ENCODE measurements at places on chromosomes 5 and 9.
A peak's percentile ranks its signal among the peaks of the same experiment; 100 is the strongest.

DNA sequence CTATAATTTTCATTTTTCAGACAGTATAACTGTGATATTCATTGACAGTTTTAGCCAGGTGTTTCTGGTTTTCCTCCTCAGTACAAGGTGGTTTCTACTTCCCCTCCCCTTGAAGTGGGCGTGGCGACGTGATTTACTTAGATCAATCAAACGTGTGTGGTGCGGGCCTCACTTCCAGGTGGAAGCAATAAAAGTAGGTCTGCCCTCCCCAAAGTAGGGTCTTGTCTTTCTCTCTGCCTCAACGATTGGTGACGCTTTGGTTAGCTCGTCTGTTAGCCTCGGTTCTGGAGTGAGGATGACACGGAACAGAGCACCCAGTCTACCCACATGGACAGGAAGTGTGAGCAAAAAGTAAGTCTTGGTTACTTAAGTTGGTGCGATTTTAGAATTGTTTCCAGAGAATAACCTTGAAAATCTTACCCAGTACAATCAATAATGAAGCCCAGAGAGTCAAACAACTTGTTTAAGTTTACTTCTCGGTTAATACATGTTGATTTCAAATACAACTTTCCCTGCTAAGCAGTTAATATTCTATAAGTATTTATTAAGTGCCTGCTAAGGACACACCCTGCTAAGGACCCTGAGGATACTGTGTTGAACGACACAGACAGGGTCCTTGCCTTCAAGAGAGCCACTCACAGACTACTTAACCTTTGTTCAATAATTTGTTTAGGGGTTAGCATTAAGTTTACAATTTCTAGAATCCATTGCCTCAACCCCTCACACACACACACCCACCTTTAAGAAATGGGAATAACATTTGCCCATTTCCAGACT is 48.4 kb downstream of the COX7C start:
- peak; percentile 54 for DNase-seq

DNA sequence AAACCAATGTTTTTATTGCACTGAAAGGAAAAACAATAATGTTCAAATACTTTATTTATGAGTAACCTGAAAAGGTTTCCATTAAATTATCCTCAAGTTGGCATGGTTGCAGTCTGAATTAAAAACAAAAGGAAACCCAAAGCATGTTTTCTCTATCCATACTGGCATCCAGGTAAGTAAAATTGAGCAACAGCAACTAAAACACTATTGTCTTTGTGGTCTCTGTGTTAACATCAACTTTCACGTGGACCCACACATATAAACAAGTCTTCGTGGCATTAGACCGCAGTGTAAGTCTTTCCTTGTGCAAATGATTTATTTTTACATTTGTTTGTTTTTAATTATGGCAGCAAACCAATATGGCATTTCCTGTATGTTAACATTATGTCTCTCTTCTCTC is 757.6 kb downstream of the SEMA5A start:
- DNase-seq = no peak

DNA sequence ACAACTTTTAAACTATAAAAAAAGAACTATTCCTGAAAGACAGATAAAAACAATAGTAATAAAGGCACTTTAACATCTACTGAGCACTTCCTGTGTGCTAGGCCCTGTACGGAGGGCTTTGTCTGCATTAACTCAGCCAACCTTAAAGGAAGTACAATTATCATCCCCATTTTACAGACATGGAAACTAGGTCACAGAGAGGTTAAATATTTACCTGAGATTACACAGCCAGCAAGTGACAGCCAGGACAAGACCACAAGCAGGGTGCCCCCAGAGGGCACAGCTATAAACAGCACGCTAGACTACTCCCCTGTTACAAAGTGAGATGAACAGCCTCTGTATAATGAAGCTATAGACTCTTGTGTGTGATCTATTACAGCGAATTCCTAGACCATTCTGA is 25.5 kb downstream of the DDX31 start:
- DNase-seq = no peak

- no peak for DNase-seq
Observed at GRCh38 chr5:171850324-171850947, 64.8 kb downstream of the SMIM23 start.

DNA sequence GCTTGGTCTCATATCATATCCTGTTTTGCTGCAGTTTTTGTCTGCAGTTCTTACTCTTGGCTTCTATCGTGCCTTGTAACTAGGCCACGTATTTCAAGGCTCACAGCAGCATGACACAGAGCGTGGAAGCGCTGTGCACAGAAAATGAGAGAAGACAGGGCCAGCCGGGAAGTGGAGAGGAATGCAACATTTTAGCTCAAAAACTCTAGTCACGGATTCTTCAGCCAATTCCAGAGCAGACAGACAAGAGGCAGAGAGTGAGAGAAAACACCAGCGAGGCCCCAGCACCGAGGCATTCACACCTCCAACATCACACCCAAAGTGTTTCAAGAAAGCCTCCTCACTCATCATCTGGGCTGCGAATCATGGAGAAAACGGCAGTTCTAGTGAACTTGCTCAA is 160.8 kb downstream of the DNAH5 start:
- no peak for DNase-seq

DNA sequence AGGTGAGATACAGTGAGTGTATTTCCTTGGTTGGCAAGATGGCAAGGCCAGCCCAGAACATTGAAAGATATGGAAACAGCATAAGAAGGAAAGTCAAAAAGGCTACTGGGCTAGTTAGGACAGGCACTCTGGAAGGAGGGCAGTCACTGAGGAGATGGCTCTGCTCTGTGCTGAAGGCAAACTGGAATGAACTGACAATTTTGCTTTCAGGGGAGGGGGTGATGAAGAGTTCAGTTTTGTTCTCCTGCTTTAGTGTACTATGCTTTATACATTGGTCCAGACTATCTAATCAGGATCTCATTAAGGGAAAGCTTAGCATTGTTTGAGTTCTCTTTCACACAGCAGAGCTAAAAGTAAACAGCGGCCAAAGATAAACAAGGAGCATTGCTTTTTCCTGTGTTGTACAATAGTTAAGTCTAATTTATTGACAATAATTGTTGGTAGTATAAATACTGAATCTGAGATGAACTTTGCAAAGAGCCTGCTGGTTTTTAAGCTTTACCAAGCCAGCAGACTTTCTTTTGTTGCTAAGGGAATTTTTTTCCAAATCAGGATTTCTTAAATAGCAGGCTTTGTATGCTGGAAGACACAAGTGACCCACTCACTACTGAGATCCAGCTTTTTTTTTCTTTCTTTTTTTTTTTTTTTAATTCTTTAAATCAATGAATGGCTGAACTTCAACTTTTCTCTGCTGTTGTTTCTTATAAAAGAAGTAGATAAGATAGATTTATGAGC is 355.5 kb downstream of the ARRDC3 start:
- DNase-seq = no peak

DNA sequence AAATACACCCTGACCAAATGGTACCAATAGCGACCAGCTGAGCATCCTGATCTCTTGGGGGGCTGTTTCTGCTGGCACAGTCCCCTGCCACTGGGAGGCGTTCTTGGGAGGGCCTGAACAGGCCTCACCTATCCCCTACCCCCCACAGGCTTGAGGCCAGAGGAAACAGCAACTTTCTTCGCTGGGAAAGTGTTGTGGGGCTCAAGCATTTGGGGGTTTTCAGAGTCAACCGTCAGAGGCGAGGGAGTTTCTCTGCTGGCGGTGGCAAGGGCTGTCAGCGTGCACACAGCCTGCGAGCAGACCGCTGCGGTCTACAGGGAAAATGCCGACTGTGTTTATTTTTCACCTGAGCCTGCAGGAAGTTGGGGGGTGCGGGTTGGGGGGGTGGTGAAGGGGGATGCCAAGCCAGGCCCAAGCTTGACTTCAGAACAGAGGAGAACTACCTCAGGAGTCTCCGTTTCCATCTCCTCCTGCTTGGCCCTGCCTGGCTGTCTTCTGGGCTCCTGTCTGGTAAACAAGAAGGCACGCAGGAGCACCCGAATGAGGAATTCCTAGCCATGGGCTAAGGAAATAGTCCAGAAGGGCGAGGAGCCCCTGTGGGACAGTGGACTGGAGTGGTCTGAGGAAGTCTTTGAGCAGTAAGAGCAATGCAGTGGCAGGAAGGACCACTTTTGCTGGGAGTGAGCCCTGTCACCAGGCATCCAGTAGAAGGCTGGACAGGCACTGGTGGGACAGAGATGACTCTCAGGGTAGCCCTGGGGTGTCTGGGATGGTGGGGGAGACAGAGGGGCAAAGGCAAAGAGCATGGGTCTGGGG is 18.1 kb downstream of the TCF7 start:
- peak; percentile 87 for DNase-seq

DNA sequence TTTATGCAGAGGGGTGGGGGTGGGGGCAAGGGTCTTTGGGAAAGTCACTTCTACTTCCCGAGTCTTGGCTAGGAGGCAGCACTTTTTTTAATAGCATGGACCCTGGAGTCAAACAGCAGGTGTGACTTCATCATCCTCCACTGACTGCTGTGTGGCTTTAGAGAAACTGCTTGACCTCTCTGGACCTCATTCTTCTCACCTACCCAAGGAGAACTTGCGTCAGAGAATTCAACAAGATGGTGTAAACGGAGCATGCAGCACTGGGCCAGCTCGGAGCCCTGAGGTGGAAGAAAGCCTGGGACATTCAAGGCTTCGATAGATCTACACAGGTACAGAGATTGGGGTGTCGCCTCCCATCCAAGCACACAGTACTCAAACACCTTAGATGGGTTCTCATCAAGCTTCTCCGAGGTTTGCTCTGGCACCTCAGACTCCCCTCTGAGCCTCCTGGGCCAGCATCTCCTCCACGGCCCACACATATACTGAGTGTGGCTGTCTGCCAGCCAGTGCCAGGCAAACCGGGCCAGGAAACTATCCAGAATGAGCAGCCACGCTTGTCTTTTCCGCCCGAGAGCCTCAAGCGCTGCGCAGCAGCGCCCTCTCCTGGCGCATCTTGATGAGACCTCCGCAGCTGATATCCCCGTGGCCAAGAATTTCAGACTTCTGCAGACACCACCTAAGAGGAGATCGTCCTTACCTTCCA is 4.6 kb upstream of the SLC25A48 start:
- peak; percentile 26 for DNase-seq

DNA sequence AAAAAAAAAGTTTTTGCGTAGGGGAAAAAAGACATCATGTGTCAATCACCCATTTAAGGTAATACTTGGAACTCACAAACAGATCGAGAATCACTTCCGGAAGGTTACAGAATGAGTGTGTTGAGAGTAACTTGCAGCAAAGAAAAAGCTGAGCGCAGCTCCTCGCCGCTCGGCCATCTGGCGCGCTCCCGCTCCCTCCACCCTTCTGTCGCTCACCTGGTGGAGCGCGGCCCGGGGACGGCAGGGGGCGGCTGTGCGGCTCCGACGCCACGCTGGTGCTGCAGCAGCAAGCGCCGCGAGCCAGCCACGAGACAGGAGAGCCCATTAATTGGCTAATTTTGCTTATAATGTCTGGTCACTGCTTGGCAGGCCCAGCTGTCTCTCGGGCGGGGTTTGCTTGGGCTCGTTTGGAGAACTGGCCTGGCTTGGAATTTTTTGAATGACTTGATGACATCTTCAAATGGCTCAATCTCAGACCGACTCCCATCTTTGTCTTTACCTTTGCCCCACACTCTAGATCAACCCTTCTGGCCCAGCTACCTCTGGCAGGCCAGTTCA is 601.8 kb downstream of the CCDC171 start:
- DNase-seq = peak; percentile 70

- no peak for DNase-seq
Observed at GRCh38 chr9:86577420-86578333, 223.5 kb upstream of the TUT7 start.

GRCh38 chr5:15740383-15740782 is 240.4 kb downstream of the FBXL7 start:
- DNase-seq = no peak

DNA sequence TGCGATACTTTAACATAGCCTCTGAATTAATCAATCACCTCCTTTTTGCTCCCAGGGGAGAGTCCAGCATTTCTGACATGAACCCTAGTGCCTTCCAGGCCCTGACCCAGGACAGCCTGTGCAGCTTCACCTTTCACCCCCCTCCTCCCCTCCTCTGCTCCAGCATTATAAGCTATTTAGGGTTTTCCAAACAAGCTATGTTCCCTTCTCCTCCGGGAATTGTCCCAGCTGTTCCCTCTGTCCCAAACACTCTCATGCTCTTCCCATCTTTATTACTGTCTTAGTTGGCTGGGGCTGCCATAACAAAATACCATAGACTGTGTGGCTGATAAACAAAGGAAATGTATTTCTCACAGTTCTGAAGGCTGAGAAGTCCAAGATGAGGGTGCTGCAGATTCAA is 161.5 kb downstream of the EBF1 start:
- DNase-seq = no peak

- DNase-seq = no peak
Observed at GRCh38 chr5:89179731-89180130, 296.7 kb upstream of the MEF2C start.

GRCh38 chr9:91162311-91162710 is 199.4 kb downstream of the AUH start:
- DNase-seq = no peak

GRCh38 chr5:43123887-43124286 is 3.2 kb downstream of the ZNF131 start:
- no peak for DNase-seq

GRCh38 chr5:65161655-65162054 is 320.1 kb downstream of the ADAMTS6 start:
- DNase-seq = no peak

DNA sequence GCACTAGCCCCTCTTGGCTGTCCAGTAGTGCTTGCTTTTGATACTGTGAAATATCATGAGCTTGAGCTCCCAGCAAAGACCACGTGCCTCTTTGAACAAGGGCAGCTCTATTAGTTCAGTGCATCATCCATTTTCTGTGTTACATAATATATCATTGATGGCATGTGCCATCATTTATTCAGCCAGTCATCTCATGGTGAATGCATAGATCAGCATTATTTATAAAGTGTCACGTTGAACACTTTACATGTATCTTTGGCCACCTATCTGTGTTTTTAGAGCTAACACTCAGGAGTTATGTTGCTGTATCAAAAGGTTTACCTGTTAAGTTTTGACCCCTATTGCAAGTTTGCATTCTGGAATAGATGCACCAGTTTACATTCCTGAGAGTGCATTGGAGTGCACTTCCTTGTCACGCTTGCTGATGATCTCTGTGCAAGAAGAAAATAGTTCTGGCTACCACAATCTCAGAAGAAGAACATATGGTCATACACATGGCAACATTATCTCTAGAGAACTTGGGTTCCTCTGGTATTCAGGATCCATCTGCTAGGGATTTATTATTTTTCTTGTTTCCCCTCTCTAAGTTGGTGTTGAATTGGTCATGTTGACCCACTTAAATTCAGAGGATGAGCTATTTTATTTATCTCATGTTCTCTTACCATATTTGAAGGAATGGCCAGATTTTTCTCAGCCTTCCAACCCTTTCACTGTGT is 120.9 kb downstream of the SH3GL2 start:
- no peak for DNase-seq

GRCh38 chr5:6517510-6517909 is 68.9 kb downstream of the UBE2QL1 start:
- DNase-seq = no peak

GRCh38 chr5:34474573-34475021 is 181.5 kb upstream of the RAI14 start:
- DNase-seq = no peak

- DNase-seq = no peak
Observed at GRCh38 chr9:80554301-80554700, 982.5 kb downstream of the TLE4 start.

All from activated CD8-positive, alpha-beta memory T cell treated with anti-CD3 and anti-CD28 coated beads for 24 hours (primary cell).